NCI-H1105 (cell line): ENCODE measurements at places on chromosomes 4 and X.
A peak's percentile ranks its signal among the peaks of the same experiment; 100 is the strongest.

DNA sequence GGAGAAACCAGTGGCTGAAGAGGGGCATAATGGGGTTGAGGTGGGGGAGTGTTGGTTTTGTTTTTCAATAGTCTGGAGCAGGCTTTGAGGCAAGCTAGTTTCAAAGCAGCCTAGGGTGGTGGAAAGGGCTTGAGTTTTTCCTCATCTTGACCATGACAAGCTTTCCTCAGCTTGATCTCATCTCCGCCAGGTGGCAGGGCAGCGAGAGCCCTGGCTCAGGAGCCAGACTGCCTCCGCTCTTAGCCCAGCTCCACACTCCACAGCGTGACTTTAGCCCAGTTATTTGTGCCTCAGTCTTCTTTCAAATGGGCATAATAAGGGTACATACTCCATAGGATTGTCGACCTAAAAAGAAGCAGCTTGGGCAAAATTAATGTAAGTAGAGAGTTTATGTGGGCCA lies 29.9 kb upstream of the SOWAHD start:
- DNase-seq: no peak

- DNase-seq: no peak
Observed at GRCh38 chrX:133852837-133853356, 132.5 kb downstream of the GPC3 start.

DNA sequence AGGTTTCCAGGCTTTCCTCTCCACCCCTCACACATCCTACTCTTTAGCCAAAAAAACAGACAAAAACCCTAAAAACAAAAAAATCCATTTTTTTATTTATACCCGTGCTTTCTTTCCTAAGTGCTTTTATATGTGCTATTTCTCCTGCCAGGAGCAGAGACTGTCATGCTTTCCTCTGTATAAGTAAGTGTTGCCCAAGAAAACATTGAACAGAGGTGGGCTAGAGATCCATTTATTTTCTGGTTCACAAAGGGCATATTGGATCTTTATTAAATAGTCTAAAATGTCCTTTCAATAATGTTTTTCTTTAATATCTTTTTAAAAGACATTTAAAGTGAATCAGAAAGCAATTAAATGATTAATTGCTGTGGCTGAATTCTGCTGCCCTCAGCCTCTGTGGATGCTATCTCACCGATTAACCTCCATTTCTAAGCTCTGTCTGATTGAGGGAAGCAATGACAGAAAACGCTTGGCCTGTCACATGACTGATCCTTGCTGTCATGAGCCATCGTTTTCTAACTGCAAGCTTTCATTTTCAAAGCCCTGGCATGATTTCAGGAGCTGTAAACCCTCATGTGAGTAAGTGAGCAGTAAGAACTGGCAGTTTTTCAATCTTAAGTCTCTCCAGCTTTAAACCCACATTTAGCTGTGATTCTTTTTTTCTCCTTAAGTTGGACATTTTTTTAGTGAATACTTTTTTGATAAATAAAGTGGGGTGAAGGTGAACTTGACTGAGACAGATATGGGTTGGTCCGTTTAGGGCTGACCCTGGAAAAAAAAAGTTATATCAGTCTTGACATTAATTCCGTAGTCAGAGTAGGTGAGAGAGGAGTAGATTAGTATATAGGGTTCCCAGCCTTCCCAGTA lies 180.7 kb upstream of the PGRMC2 start:
- peak; percentile 3 for DNase-seq

DNA sequence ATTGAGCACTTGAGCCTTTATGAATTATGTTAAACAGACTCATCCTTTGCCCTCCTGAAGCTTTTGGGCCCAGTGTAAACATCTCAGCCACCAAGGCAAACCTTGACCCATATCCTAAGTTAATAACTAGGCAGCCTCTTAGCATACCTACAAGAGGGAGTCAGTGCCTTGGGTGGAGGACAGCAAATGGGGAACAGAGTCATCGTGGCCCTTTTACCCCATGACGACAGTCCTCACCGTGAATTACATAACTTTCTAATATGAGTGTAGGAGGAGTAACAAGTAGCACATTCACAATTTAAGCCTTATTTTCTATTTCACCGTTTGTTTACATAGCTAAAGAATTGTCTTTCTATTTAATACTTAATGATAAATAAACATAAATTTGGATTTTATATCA lies 16.8 kb downstream of the CLDN22 start:
- DNase-seq: no peak

DNA sequence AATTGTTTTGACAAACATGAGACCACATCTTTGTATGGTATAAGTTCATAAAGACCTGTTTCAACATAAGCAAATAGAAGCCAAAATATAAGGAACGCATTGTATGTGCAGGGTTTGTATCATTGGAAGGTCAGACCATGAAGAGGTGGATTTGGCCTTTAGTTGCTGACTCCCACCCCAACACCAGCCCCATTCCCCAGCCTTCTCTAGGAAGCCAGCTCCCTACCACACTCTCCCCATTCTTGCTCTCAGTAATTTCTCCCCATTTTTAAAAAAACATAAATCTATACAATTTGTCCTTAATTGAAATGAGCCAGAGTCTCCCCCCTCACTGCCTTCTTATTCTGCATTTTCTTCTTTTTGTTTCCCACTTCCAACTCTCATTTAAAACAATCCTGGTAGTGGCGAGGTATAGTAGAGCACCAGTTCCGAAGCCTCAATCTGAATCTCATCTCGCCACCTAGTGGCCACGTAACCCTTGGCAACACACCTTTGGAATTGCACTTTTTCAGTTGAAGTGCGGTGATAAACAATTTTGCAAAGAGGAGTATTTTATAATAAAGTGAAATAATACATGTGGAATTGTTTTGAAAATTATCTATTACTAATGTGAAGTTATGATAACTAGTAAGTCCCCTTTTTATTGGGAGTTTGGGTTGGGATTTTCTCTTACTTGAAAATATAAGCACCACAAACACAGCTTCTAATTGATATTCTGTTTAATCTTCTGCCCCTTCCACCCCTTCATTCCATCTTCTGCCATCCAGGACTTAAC lies 126.6 kb downstream of the ASB9 start:
- DNase-seq: peak; percentile 23

- DNase-seq: no peak
Observed at GRCh38 chrX:18875256-18875878, 108.5 kb downstream of the PHKA2 start.

- DNase-seq: no peak
Observed at GRCh38 chr4:143699331-143700045, 987 bp downstream of the FREM3 start.

DNA sequence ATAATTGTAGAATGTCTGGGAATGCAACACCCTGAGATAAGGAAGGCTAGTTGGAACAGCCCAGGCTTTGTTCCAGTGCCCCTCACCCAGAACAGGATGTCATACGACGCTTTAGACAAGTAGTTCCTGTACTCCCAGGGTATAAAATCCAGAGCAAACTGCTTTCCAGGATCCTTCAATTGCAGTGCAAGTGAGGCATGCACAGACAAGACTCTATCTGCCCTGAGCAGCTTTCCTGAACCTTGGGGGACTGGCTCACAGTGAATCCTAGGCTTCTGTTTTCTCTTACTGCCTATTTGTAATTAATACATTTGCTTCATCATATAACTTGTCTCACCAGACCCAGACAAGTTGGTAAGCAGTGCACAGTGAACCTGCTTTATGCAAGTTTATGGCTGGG lies 48.4 kb upstream of the IL9R start:
- DNase-seq: no peak

DNA sequence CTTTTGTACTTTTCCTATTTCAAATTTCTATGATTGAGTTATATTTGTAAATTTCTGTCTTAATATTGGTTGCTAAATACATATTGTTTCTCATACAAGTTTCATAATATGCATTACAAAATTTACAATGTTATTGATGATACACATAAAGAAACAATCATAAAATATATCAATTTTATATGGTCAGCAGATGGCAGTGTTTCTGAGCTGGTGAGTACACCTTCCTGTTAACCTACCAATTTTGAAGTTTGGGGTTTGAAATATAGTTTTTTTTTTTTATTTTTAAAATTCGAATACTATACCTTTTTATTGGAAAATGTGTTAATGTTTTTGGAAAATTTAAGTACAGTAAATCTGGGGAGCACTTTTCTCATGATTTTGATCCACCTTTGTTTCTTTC lies 1953.1 kb upstream of the ADGRL3 start:
- DNase-seq: no peak

DNA sequence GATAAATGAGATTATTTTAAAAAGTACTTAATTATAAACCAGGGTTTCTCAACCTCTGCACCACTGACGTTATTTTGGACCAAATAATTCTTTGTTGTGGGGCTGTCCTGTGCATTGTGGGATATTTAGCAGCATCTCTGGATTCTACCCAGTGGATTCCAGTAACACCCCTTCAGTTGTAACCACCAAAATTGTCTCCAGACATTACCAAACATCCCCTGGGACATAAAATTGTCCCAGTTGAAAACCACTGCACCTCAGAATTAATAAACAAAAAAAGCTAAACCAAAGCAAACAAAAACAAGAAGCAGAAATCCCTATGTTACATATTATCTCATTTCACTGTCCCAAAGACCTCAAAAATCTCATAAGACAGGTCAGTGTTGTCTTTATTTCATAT lies 54.2 kb upstream of the GIMD1 start:
- no peak for DNase-seq

DNA sequence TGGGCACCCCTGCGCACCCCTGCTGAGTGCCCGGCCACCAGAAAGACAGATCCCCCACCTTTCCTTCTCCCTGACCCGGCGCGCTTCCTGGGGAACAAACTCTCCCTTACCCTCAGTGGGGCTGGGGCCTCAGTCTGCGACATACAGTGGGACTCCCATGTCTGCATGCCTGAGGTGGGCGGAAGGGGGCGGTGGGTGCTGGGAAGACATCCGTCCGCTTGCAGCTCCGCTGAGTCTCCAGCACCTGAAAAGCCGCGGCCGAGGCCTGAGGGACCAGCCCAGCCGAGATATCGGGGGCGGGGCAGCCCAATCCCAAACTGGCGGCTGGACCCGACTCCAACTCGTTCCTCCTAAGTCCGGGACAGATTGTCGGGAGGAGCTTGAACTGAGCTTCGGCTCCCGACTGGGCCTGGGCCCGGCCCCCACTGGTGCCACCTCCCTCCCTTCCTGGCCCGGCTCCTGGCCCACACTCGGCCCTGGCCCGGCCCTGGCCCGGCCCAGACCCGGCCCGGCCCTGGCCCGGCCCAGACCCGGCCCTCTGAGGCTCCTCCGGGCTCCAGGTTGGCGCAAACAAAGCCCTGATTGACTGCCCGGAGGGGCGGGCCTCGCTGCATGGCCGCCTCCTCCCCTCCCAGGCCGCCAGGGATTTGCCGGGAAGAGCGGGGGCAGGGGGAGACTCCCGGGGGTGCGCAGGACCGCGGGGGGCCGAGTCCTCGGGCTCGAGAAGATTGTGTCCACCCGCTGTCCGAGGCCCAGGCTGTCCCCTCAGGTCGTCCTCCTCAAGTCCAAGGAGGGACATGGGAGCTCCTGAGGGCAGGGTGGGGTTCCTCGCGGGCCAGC lies 877 bp upstream of the SLC16A2 start:
- DNase-seq: no peak

DNA sequence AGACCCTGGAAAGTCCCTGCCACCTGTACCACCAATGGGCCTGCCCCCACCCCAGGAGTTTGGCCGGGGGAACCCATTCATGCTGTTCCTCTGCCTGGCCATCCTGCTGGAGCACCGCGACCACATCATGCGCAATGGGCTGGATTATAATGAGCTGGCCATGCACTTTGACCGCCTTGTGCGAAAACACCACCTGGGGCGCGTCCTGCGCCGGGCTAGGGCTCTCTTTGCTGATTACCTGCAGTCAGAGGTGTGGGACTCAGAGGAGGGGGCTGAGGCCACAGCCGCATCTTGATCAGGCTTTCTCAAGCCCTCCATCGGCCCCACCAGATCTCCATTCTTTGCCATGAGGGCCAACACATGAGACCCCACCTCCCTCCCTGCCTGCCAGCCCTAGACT lies 13.6 kb upstream of the RBM3 start:
- DNase-seq: no peak

GRCh38 chr4:106273831-106274230 lies 42.2 kb downstream of the TBCK start:
- DNase-seq: no peak

GRCh38 chr4:99352602-99353537 lies at the start of gene ADH1C:
Gene ADH1C (minus strand): TSS chr4:99352746. CDS start chr4:99352675, 71 bp downstream.
- DNase-seq: no peak

DNA sequence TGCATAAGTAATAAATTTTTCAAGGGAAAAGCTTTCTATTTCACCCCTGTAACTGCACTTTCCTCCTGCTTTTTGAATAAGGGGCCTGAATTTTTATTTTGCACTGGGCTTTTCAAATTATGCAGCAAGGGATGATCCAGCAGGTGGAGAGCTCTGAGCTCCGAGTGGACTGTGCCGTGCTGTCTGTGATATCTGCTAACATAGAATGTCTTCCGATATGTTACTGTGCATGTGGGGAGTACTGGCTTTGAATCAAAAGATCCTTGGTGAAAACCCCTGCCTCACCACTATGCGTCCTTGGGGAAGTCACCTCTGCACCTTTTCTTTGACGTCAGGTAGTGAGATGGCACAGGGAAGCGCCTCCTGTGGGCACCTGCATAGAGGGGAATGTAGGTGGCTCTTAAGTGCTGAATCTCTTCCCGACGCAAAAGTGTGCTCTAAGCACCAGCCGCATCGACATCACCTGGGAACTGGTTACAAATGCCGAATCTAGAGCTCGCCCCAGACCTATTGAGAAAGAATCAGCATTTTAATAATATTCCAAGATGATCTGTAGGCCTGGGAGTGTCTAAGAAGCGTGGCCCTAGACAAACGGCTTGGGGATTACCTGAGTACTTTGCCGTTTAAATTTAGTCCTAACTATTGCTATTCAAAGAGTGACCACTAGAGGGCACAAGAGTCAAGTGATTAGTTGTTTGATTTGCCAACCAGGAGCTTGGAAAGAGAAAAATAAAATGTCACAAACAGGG lies 19.2 kb upstream of the WFS1 start:
- DNase-seq: peak; percentile 40
